Astrocyte (in vitro differentiated cells and primary cell): ENCODE measurements at places on chromosomes 5 and 9. TPM values are rescaled to one million over a fixed set of nuclear protein-coding genes. Genes with fewer than 3 reads are reported as not detected.
A peak's percentile ranks its signal among the peaks of the same experiment; 100 is the strongest.

GRCh38 chr5:127431977-127432585 is 85.4 kb upstream of the PRRC1 start:
- DNase-seq, result no peak

The SLC36A3 gene
- total RNA-seq, result not detected in 2 replicates

DNA sequence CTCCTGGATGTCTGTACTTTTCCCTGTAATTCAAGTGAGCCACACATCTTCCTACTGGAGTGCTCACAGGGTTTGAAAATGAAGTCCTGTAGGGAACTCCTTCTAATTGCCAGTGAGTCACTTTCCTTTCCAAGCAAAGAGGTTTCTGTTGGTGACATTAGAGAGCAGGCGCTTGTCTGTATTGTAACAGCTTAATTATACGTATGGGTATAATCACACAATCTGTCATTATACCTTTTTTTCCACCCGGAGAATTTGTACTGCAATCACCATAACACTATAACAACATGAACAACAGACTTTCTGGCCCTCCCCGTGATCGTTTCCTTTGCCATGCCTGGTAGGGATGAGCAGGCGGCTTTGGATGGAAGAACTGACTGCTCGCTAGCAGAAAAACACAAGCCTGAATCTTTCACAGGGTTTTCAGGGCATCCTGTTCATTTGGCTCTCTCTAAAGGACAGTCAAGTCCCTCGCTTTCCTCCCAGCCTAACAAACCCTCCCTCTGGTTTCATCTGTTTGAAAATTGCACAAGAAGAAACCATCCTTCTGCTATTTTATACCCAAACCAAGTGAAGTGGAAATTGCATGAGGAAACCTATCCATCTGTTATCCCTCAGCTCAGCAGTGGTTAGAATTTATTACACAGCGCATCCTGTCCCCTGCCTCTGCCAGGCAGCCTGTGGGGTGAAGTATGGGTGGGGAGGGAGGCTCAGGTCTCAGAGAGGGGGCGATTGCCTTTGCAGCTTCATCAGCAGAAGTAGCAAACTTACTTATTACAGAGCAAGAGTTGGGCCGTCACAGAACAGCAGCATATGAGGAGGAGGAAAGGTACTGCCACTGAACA is 307.0 kb upstream of the TLE4 start:
- no peak for DNase-seq

- DNase-seq, result no peak
These were observed 84.3 kb upstream of the DHFR start for GRCh38 chr5:80739057-80739456.

GRCh38 chr9:76355886-76356285 is 38.3 kb downstream of the RFK start:
- no peak for DNase-seq

GRCh38 chr5:127290019-127290945 is at the start of gene MEGF10:
Gene MEGF10 (plus strand): TSS chr5:127290796. CDS start chr5:127331309, 40,513 bp downstream.
- DNase-seq, result peak; percentile 23

GRCh38 chr9:85444243-85444642 is 297.5 kb downstream of the AGTPBP1 start:
- no peak for DNase-seq

- no peak for DNase-seq
These were observed 50.1 kb downstream of the TMEM167A start for GRCh38 chr5:83026930-83027687.

The IRX1 gene
- total RNA-seq, result 0.14 and 0.52 TPM in 2 replicates

- DNase-seq, result peak; percentile 54
These were observed 125.6 kb downstream of the TRIO start for GRCh38 chr5:14268738-14269137.

The EIF4E1B gene
- not detected in 2 replicates for total RNA-seq

DNA sequence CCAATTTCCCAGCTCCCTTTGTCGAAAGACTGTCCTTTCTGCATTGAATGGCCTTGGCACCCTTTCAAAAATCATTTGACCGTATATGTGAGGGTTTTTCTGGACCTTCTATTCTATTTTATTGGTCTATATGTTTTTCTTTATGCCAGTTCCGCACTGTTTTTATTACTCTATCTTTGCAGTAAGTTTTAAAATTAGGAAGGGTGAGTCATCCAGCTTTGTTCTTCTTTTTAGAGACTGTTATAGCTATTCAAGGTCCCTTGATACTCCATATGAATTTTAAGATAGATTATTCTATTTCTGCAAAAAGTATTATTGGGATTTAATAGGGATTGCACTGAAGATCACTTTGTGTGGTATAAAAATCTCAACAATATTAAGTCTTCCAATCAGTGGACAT is 44.2 kb upstream of the STARD4 start:
- no peak for DNase-seq

GRCh38 chr5:169299191-169299662 is 1.7 kb downstream of the SLIT3 start:
- DNase-seq, result no peak

The WNT8A gene
- not detected in 2 replicates for total RNA-seq

- DNase-seq, result no peak
These were observed 60.3 kb upstream of the PJA2 start for GRCh38 chr5:109469896-109470662.

The NKD2 gene
- 0.41 and 0.48 TPM in 2 replicates for total RNA-seq
